NCI-H82 (cell line): ENCODE measurements at places on chromosomes 7 and 10.
A peak's percentile ranks its signal among the peaks of the same experiment; 100 is the strongest.

DNA sequence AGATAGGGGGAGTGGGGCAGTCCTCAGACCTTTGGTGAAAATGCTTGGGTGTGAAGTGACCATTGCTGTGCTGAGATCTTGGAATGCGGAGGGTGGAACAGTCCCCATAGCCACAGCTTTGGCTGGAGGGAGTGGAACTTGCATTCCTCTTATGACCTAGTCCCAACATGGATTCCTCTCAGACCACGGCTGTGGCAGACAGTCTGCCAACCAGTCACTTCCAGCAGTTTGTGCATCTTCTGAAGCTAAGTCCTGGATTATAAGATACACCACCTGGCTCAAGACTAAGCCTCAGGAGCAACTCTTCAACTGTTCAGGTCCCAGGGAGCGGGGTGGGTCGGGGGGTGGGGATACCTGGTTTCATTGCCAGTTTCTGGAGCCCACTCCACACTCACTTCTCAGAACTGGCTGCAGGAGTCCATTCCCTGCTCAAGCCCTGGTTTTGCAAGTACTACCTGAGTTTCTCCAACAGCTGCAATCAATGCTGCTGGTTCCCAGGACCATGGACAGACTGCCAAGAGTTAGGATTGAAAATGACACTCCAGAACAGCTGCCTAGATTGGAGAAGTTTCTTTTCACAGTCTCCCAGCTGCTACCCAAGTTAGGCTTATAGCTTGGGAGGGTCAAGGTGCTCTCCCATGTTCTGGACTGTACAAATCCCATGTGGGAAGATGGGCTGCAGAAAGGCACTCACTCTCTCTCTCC, 29.1 kb upstream of the DGKB start:
- peak; percentile 28 for DNase-seq

DNA sequence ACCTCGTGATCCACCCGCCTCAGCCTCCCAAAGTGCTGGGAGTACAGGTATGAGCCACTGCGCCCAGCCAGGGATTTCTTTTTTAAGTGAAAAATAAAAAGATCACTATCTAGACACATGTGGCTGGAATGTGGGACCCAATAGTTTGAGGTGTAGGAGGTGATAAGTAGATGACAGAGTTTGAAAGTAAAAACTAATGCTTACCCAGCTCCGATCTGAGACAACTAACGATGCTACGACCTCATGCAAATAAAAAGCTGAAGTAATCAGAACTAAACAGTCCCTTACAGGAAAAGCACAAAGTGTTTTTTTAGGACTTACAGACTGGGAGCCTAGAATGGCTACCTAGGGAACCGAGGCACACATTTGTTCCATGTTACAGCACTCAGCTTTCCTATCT, 23.0 kb downstream of the PCGF6 start:
- no peak for DNase-seq

GRCh38 chr7:104275900-104276299, 52.5 kb upstream of the LHFPL3 start:
- no peak for DNase-seq

- peak; percentile 84 for DNase-seq
These were observed 148.8 kb downstream of the TAX1BP1 start for GRCh38 chr7:27888736-27889135.

DNA sequence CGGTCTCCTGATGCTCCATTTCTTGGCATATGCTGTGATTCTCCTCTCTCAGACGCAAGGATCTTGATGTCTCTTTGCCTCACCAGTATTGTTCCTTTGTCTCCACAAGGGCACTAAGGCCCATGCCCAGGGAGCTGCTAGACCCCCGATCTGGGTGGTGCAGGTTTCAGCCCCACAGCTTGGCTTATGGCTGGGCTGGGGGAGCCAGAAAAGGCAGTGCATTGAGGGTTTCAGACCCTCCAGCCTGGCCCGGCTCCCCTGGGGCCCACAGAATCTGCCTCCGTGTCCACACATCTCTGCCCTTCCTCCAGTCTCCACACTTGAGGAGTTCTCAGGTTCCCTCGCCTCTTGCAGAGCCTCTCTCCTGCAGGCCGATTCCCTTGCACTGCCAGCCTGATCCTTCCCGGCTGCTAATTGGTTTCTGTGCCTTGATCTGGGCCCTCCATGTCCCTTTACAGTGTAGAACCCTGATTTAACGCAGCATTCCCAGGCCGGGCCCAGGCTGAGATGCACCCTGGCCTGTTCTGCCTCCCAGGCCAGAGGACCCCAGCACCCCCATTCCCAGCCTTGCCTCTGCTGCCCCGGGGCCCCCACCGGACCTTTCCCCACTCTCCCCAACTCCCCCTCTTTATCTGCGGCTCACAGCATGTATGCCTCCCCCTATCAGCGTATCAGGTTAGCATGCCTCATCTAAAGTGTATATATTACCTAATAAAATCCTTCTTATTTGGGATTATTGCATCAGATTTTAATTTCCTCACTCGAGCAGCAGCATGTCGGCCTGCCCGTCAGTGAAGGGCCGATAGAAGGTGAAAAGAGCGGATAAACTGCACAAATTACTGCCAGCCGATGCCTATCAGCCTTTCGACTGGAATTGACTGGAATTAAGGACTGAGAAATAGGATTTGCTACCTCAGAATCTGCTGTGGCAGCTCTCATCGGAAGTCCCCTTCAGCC, 145.7 kb downstream of the C10orf105 start:
- DNase-seq = peak; percentile 72

GRCh38 chr10:33067917-33068316, 109.9 kb upstream of the ITGB1 start:
- DNase-seq = no peak

GRCh38 chr7:86790383-86790782, 146.7 kb downstream of the GRM3 start:
- no peak for DNase-seq

GRCh38 chr7:84790882-84791281, 396.0 kb downstream of the SEMA3D start:
- no peak for DNase-seq

DNA sequence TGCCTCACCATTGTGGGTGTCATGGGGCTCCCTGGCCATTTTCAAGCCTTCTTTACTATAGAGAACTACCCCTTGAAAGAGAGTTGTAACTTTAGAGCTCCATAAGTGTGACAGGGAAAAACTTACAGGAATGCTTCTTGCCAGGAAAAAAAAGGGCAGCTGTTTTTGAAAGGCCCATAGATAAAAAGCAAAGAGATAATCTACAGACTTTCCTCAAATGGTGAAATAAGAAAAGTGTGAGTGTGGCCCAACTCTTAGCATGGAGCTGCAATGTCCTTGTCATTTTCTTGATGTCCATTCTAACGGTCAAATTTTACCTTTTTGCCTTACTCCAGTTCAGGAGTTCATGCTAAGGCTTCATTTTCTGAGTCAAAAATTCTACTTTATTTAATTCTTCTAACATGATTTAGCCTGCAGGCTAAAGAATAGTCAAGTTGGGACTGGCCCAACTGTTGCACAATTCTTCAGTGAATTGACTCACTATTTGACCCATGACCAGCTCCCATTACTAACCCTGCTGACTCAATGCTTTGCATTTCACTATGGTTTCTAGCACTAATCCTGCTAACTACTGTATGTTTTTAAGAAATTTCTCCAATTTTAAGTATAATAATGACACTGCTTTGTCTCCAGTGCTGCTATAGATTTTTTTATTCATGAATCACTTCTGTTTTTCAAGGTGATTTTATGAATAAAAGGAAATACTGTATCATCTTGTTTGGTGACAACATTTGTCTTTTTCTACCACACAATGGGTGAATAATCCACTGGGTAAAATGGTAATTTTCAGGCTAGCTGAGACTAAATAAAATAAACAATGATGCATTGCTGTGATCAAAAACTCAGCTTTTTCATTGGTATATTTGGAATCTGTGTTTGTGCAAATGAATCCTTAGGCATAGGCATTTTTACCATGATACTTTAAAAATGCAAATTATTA, 41.4 kb upstream of the SGCE start:
- DNase-seq = no peak

- no peak for DNase-seq
These were observed 13.5 kb upstream of the ELMO1 start for GRCh38 chr7:37462138-37462537.

- DNase-seq = no peak
These were observed 170.3 kb upstream of the CELF2 start for GRCh38 chr10:10847387-10847786.

DNA sequence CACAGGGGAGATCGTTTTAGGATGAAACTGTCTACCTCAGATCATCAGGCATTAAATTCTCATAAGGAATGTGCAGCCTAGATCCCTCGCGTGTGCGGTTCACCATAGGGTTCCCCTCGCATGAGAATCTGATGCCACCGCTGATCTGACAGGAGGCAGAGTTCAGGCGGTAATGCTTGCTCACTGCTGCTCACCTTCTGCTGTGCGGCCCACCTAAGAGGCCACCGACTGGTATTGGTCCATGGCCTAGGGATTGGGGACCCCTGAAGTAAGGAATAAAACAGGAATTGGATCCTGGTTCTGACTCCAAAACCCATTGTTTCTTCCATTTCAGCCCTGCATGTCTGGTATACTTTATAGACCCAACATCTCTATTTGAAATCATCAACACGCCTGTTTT, 4.1 kb downstream of the NOD1 start:
- no peak for DNase-seq
